ENCODE measurements at places on chromosomes 2 and 18.

DNA sequence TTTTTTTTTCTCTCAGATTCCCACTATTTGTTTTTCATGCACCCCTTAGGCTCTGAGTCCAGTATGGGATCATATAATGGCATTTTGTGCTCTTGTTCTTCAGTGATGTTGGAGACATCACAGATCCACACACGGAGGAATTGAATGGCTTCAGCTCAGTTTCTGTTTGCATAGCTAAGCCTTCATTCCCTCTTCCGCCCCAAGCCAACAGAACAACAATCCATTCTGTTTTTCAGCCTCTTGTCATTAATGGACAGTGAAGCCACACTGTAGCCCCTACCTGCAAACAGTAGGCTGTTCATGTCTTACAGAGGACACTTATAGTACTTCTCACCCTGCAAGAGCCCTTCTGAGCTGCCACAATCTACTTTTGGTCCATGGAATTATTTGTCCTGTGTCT, 64.0 kb upstream of the ZSWIM2 start:
- no peak for DNase-seq

GRCh38 chr2:21607572-21607971, 483.8 kb downstream of the TDRD15 start:
- no peak for DNase-seq

DNA sequence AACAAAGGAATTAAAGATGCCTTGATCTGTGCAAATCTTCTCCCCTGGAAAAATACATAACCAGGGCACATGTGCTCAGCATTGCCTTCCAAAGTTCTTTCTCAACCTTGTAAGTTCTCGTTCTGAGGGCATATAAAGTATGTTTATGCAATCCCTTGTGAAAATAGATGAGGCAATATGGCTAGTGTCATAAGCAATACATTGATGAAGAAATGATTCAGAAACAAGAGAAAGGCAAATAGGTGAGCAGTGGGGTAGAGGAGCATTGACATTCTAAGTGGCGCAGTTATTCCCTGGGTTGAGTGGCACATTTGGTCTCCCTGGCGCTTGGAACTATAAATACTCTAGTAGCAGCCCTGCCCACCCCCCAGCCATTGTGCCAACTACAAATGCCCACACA, 57.4 kb upstream of the PGAP1 start:
- DNase-seq = no peak

GRCh38 chr2:169050476-169051240, 18.7 kb upstream of the DHRS9 start:
- no peak for DNase-seq

DNA sequence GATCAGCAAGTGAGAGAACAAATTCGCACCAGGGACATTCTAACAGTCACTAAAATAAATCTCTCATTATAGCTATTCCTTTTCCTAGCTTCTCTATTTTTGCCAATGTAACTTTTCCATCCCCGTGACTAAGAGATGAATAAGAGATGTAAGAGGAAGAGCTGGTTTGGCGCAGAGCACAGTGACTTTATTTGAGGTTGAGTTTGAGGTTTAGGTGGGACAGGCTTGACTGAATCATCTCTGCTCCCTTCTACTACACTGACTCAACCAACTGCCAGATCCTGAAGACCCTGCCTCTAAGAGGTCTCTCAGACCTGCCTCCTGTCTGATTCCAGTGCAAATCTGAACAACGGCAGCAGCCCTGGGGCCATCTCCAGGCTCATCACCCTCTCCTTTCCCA, 28.0 kb downstream of the RFX8 start:
- no peak for DNase-seq

DNA sequence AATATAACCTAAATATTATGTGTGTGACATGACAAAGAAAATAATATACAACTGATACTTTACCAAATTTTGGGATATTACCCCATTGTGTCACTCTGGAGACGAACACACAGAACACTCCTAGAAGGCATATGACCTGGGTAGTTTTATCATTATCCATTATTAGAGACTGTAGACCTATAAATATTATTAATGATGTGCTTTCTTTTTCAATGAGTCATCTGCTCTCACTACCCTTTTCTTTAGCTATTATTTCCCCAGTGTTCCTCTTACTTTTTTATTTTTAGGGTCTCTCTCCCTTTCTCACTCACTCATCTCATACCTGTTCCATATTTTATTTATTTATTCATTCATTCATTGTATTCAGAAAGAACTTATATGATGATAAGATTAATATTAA, 143.3 kb upstream of the ITGA4 start:
- DNase-seq = no peak
